Activated CD4-positive, alpha-beta T cell treated with anti-CD3 and anti-CD28 coated beads, Interleukin-2, amount 10 ng/mL, durations not matched to agents 24 days and 14 days (primary cell): ENCODE measurements at places on chromosomes 5 and 9. TPM values are rescaled to one million over a fixed set of nuclear protein-coding genes. Genes with fewer than 3 reads are reported as not detected.

SPRY4 gene
- 1.4 and 1.5 TPM in 2 replicates for total RNA-seq

SLC25A2 gene
- total RNA-seq, result 0.14 and 0.23 TPM in 2 replicates

NMUR2 gene
- not detected in 2 replicates for total RNA-seq

- DNase-seq, result no peak
Measured at GRCh38 chr5:153752890-153753289, 262.4 kb downstream of the GRIA1 start.

DNA sequence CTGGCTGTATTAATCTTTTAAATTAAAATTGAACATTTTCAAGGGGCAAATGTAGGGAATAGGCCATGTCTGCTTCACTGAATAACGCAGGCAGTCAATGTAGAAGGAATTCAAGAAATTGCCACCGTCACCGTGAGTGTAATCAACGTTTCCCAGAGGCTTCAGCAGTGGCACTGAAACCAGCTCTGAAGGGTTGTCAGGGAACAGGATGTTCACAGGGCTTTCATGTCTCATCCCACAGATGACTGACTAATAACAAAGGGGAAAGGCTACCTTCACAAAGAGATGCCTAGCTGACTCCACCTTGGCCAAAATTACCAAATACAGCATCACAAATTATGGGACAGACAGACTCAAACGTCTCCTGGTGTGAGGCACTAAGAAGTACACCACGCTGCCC lies 70.4 kb upstream of the SIMC1 start:
- DNase-seq, result no peak

GRCh38 chr5:101676646-101677045 lies 619.4 kb downstream of the SLCO4C1 start:
- no peak for DNase-seq

DNA sequence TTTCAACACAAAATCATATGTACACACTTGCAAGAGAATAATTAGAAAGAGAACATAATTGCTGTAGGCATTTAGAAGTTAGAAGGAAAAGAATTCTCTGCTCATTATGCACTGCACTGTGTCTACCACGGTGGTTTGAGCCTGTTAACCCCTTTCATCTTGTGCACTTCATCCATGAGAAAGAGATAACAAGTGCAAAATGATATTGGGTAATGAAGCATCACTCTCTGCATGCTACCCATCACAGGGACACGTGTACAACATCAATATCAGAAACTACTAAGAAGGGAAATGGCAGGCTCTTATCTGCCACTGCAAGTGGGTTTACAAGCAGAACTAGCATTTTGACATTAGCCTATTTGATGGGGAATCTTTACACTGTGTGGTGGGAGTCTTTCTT lies 202.6 kb downstream of the CDH12 start:
- no peak for DNase-seq

DNA sequence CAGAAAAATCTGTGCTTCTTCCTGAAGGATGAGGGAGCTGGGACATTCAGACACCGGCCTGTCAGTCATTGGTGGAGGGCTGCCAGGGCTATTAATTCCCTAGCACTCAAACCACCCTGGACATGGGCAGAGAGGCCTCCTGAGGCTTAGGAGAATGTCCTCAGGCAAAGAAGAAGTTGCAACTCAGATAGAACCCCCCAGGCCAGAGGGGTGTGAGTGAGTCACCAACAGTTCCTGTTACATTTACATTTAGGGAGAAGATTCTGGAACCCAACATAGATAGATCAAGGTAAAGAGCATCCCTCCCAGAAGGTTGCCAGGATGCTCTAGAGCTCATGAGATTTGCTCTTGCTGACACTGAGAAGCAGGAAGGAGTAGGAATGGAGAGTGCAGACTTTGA lies 29.2 kb upstream of the SYK start:
- peak; percentile 40 for DNase-seq

GRCh38 chr5:25552871-25553481 lies 908.2 kb upstream of the CDH10 start:
- no peak for DNase-seq

- peak; percentile 79 for DNase-seq
Measured at GRCh38 chr9:121321016-121321503, 49.0 kb downstream of the STOM start.

DNA sequence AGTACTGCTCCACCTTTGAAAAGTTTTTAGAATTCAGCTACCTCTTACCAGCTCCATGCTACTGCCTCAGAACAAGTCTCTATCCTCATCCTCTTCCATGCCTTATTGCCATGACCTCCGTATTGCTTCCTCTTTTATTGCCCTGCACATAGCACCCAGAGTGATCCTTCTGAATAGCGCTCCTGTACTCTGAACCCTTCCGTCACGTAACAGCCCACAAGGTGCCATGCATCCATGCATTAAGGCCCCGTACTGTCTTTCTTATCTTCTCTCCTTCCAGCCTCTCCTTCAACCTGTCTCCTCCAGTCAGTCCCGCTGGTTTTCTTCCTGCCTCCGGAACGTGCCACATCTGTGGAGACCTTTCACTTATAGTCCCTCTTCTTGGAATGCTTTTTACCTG lies 273.3 kb upstream of the SEMA6A start:
- DNase-seq, result no peak
